ENCODE measurements at places on chromosomes 6 and 20.

GRCh38 chr20:20255099-20255498 lies 112.8 kb upstream of the INSM1 start:
- no peak for DNase-seq

- no peak for DNase-seq
Measured at GRCh38 chr6:27810768-27811450, 101.3 kb downstream of the OR2B2 start.

GRCh38 chr6:169832247-169832948 lies 81.0 kb downstream of the ERMARD start:
- DNase-seq: no peak

GRCh38 chr6:37192666-37193065 lies 22.7 kb downstream of the PIM1 start:
- DNase-seq: no peak

- no peak for DNase-seq
Measured at GRCh38 chr6:56961151-56961550, 6.2 kb downstream of the BEND6 start.

GRCh38 chr6:28553986-28554881 lies 28.6 kb downstream of the GPX5 start:
- DNase-seq: peak; percentile 28

- no peak for DNase-seq
Measured at GRCh38 chr20:3276680-3277015, 37.7 kb upstream of the SLC4A11 start.

All from D341Med (cell line).